ENCODE measurements at places on chromosomes 13 and 19.

DNA sequence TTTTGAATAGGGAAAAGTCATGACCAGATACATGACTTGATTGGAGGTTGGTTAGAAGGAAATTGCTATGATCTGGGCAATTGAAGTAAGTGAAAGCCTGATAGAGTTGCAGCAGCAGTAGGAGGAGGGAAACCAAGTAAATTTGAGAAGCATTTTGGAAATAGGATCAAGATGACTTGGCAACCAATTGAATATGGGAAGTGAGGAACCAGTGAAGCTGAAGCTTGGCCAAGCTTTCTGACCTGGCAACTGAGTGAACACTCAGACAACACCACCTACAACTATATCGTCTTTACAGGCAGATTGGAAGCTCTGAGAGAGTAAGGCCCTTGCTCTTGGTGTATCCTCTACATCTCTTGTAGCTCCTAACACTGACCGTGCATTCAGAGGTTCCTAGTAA, 16.2 kb upstream of the KATNAL1 start:
- DNase-seq, result no peak

- DNase-seq, result no peak
Observed at GRCh38 chr19:36488118-36488845, 1.1 kb downstream of the ZNF566 start.

DNA sequence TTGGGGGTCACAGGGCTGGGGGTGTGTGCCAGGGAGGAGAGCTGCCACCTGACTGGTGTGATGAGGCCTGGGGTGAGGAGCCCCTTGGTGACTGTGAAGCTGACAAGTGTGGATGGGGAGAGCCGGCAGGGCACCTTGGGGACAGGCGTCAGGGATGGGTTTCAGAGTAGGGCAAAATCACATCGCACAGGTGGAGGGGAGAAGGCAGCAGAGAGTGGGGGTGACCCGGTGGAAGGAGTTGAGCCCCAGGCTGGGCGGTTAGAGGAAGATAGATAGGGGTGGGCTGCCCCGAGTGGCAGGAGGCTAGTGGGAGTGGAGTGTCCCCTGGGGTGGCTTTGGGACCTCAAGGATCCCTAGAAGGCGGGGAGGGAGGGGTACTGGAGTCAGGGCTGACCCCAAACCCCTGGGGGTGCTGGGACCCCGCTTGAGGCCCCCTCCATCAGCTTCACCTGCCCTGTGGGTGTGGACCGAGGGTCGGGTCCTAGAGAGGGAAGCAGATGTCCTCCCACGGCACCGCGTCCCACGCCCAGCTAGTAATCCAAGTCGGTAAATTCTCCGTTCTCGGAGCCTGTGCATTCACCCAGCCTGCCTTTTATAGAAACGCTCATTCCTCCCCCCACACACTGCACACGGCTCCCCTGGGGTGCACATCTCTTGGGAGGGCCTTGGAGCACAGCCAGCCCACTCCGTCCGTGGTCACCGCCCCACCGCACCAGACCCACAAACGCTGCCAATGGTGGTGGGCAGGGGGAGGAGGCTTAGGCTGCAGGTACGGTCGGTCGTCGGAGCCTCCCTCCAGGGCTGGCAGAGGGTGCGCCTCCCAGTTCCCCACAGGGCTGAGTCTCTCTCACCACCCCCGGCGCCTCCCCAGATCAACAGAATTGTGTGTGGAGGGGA, 2.4 kb downstream of the CTXN1 start:
- DNase-seq, result no peak

GRCh38 chr19:35596366-35596999, 10.5 kb downstream of the PMIS2 start:
- DNase-seq, result peak; percentile 17

DNA sequence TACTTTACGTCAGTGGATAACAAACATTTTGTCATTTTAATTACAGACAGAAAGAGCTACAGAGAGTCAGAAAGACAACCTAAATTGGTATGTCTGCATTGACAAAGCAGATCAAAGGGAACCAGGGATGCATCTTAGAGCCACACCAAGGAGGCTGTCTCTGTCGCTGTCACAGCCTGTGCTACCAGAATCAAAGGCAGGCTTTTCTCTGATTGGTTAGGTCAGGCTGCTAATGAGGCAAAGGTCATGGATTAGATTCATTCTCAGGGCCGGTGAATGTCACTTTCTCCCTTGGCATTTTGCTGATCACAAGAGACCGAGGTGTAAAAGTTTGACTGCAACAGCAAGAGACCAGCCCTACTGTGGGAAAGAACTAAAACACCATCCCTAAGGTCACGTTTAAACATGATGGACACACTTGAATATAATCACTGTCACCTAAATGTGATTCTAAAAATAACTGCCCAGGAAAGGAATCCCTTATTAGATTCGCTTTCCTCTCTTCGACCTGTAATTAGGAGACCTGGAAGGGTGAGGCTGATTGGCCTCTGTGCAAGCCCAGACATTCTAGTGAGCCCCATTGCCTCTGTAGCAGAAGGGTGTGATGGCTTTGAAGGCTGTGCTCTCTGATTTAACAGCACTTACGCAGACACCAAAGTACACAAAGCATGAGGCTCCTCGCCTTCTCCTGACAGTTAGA, 314.4 kb upstream of the NBEA start:
- no peak for DNase-seq

- DNase-seq, result peak; percentile 22
Observed at GRCh38 chr19:57559008-57559403, 657 bp downstream of the ZNF550 start.

GRCh38 chr19:7744199-7744786, 3.0 kb downstream of the CD209 start:
- no peak for DNase-seq

Data from lung microvascular endothelial cell (primary cell).